ENCODE measurements at places on chromosomes 11 and 22.

DNA sequence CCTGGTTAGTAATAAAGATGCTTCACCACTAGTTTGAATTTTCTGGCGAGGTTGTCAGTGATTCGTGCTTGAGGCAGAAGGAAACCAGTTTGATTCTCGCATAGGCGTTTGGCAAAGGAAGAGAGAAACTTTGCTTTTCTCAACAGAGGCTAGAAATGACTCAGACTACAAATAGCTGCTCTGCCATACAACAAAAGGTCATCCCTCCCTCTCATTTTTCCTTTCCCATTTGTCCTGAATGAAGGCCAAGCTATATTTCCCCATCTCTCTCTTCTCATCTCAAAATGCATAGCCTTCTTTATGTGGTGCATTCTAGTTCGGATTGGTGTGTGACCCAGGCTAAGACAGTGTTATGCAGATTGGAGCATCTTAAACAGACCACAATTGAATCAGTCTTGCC is 741.4 kb downstream of the NTM start:
- DNase-seq = no peak

DNA sequence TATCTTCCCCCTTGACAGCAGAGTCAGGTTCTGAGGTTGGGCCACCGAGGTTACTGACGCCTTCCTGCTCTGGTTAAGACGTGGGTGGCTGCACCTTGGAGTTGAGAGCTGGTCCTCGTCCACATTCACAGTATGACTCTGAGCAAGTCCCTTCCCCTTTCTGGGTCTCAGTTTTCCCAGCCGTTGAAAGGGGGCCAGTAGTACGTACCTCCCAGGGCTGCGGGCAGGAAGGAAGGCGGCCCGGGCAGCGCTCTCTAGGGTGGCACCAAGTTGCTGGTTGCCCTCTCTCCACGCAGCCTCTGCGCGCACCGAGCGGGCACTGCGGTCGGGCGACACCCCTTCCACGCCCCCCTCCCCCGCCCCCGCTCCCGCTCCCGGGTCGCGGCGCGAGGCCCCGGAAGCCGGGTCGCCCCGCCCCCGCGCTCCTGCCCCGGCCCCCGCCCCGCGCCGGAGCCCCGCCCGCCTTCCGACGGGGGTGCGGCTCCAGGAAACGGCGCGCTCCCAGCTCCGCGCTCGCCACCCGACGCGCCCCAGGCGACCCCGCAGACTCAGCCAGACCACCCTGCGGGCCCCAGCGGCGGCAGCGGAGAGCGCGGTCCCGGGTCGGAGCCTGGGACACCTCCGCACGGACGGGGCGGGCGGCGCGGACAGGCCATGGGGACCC is at the start of gene EHBP1L1:
EHBP1L1 (plus strand) TSS at position 486 of the 664 bp plus-strand sequence. CDS start 250 bp downstream, outside the sequence.
- no peak for DNase-seq

GRCh38 chr11:103055221-103055890 is 36.6 kb downstream of the DCUN1D5 start:
- DNase-seq = no peak

DNA sequence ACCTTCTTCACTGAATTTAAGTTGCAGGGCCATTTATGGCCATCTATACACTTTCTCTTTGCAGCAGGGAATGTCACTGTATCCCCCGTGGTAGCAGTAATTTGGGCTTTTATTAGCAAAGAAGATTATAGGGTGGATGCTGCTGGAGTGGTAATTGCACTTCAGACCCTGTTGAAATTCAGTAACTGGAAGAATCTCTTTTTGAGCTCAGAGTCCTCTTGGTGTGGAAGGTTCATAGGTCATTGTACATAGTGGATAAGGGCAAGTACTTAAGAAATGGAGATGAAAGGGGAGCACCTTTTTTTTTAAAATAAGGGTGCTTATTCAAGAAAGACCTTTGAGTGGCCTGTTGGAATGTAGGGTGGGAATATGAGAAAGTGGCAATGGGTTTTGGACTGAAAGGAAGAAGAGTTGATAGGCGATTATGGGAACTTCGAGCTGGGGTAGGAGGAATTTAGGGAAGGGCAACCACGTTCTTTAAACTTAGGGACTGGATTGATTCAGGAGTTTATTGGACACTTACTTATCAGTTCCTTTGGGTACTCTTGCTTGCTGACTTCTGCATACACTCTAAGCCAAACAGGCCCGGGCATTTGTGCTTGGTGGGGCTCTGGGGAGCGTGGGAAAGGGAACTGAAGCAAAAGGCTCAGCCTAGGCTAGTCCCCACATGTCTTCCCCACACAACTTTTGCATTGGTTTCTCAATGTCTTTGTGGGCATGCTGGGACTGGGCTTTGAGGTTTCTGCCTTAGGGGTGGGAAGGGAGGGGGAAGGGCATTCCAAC is 26.5 kb downstream of the CTNND1 start:
- no peak for DNase-seq

GRCh38 chr11:103085758-103086365 is 6.1 kb downstream of the DCUN1D5 start:
- DNase-seq = no peak

DNA sequence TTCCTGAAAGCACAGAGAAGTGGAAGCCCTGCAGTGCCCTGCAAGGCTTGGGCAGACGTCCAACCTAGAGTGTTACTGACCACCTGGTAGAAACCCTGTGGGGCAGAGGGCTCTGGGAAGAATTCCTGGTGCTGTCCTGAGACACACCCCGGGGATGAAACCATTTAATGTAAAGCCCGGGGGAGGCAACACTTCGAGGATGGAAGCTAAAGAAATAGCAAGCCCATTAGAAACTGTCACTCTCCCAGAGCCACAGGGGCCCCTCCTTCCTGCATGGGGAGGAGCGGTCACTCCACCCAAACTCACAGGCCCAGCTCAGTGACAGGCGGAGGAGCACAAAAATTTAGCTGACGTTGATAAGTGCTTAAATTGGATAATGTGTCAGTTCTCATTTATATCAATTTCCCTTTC is 57.6 kb downstream of the NRXN2 start:
- no peak for DNase-seq

DNA sequence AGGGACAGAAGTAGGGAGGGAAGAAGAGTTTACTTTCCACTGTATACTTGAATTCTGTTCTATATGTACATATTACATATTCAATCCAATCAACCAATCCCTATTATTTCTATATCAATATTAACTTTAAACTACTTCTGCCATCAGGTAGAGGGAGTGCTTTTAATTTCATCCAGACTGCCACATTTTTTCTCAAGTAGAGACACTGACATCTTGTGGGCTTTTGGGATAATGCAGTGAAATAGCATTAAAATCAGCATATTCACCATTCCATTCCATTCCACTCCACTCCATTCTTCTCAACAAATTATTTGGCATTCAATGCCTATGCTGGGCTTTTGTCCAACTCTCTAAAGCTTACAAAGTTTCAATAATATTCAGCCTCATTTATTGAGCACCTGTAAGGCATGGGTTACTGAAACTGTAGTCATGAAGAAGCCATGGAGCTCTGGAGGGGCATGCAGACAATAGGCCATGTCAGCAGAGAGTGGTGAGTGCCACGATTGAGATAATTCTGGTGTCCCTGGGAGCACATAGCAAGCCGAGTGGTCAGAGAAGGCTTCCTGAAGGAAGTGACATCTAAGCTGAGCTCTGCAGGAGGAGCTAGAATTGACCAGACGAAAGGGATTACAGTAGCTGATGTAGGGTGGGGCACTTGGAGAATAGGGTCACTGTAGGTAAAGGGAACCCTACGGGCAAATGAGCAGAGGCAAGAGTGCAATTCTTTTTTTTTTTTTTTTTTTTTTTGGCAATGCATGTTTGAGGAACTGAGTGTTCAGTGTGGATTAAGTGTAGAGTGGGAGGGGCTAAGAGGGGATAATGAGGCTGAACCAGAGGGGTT is 12.8 kb upstream of the CLPB start:
- no peak for DNase-seq

- no peak for DNase-seq
These were observed 72.7 kb upstream of the PITPNB start for GRCh38 chr22:27991586-27992293.

- no peak for DNase-seq
These were observed 125.6 kb downstream of the DSCAML1 start for GRCh38 chr11:117671370-117671769.

DNA sequence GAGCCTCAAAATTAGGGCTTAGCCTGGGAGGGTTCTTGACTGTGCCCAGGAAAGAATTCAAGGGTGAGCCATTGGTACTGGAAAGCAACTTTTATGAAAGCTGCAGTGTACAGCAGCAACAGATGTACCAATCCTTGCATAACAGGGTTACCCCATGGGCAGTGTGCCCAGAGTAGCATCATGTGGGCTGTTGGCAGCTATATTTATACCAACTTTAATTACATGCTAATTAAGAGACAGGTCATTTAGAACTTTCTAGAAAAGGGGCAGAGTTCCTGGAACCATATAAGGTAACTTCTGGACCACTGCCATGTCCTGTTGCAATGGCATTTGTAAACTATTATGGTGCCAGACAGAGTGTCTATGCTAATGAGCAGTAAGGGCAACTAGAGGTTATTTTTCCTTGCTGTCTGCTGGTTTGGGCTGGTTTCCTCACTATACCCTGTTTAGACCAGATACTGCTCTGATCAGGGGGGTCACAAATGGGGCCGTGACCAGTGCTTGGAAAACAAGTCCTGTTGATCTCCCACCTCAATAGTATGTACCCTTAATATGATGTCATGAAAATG is 1120.5 kb upstream of the RAG2 start:
- DNase-seq = no peak

- no peak for DNase-seq
These were observed 14.9 kb downstream of the KBTBD3 start for GRCh38 chr11:106061954-106062949.

GRCh38 chr11:79796704-79797103 is 355.9 kb upstream of the TENM4 start:
- DNase-seq = no peak

- DNase-seq = no peak
These were observed 13.2 kb downstream of the EHF start for GRCh38 chr11:34633990-34634693.

GRCh38 chr22:23187871-23188700 is 7.8 kb downstream of the BCR start:
- no peak for DNase-seq

DNA sequence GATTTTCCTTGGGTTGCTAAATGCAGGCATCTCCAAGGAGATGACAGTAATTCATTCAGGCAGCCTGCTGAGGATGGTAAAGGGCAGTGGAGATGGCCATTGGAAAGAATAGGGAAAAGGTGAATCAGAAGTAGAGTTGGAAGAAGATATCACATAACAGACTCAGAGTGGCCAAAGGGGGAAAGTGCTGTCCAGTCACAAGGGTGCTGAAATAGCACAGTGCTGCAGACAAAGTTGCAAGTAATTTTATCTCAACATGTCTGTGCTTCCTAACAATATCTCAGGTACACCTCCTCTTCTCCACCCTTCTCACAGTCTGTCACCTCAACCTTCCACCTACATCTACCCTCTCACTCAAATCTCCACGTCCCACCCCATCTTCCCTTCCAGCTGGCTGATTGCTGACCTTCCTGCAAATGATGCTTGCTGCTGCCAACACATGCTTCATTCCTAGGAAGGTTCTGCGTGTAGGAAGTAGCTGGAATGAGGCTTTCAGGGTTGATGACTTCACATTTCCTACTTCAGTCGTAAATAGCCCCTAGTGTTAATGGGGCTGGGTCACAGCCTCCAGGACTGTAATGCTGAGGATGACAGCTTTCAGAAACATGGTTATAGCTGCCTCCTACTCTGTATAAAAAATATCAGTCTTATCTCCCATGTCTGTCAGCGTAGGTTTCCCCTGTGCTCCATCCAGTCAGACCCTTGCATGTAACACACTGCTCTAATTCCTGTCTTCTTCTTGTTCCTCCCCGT is 123.9 kb downstream of the CTNND1 start:
- DNase-seq = peak; percentile 10

DNA sequence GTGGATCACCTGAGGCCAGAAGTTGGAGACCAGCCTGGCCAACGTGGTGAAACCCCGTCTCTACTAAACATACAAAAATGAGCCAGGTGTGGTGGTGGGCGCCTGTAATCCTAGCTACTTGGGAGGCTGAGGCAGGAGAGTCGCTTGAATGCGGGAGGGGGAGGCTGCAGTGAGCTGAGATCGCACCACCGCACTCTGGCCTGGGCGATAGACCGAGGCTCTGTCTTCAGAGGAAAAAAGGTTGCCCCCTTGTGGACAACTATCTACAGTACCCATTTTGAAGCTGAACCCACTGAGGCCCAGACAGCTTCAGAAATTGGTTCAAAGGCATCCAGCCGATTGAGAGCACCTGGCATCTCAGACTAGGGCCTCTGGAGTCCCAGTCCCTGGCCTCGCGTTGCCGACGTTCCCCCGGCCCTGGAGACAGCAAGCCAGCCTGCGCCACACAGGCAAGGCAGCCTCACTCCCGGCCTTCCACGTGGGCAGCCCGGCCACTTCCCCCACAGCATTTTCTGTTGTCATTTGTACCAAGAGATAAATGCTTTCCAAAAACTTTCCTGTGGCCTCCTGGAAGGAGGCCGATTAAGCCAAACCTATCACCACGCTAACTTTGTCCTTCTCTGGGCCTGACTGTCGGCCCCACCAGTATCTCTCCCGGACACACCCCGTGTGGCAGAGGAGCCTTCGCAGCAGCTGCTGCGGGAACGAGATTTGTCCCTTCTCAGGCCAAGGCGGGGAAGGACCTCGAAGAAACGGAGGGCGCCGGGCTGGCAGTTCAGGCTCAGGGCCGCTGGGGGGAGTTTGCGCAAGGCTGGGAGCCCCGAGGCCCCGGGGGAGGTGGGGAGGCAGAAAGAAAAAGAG is 82.8 kb downstream of the FLI1 start:
- DNase-seq = no peak
